Fibroblast of skin of back (primary cell): ENCODE measurements at places on chromosomes 2 and 18.

DNA sequence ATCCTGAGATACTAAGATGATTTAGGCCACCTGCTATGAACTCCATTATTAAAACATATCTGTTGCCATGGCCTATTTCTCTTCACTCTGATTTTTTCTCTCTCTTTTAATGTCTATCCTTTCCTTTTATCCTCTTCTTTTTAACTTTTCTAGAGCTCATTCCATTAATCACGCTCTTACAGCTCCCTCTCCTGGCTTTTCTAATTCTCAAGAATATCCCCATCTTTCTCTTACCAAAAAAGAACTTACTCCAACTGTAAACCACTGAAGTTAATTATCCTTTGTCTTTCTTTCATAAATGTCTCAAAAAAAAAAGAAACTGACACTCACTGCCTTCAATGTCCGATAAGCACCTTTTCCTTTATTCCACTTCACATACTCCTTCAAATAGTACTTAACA is 7.9 kb downstream of the PPP3R1 start:
- DNase-seq = no peak

- DNase-seq = no peak
These were observed 215.2 kb upstream of the LRRTM1 start for GRCh38 chr2:80519699-80520291.

- no peak for DNase-seq
These were observed 119.7 kb upstream of the XIRP2 start for GRCh38 chr2:166768393-166769123.

GRCh38 chr2:187118331-187119099 is 269.5 kb upstream of the ZSWIM2 start:
- DNase-seq = no peak

- DNase-seq = no peak
These were observed 188.9 kb upstream of the ITGA4 start for GRCh38 chr2:181268174-181268867.

DNA sequence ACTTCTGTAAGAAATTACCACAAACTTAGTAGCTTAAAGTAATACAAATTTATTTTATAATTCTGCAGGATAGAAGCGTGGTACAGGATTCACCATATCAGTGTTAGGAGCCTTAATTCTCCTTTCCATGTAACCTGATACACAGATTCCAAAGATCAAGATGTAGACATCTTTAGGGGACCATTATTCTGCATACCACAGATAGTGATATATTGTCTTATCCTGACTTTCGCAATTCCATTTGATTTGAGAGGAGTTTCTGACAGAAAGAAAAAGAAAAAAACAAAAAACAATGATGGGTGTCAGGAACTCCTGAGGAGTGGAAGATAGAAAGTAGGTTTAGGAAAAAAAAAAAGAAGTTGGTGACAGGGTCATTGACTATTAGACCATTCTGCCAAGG is 24.1 kb downstream of the KLHL23 start:
- DNase-seq = no peak

DNA sequence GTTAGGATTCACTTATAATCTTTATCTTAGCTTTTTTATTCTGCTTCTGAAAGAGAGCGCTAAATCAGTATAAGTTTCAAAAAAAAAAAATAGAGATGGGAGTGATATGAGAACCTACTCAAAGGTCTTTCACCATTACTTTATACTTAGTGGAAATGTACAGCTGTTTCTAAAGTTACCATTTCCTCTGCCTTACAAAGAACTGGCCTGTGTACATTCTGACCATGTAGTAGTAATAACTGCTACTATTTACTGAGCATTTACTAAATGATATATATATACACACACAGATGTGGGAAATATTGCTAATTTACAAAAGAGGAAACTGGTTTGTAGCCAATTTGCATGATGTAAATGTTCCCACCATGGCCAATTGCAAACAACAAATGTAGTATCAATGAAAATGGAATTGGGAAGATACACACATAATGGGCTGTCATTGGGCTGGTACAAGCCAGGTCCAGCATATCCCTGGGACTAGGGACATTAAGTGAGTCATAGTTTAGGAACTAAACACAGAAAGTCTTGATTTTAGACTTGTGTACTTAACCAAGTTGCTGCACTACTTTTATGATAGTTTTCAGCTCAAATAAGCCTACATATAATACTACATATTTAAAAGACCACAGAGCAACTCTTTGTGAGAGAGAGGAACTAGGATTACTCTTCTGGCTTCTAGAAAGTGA is 67.1 kb downstream of the DYNC1I2 start:
- peak; percentile 35 for DNase-seq

GRCh38 chr2:34901739-34902138 is 1302.6 kb upstream of the FAM98A start:
- no peak for DNase-seq

- no peak for DNase-seq
These were observed 189.6 kb downstream of the LRP1B start for GRCh38 chr2:141941210-141941714.

GRCh38 chr2:161234627-161235026 is 73.6 kb upstream of the PSMD14 start:
- no peak for DNase-seq

- DNase-seq = no peak
These were observed 7.8 kb downstream of the SATB2 start for GRCh38 chr2:199449956-199450355.

- DNase-seq = no peak
These were observed 44.6 kb downstream of the UBE2E3 start for GRCh38 chr2:181025004-181025403.

GRCh38 chr2:152072011-152072410 is 26.8 kb downstream of the CACNB4 start:
- peak; percentile 33 for DNase-seq

DNA sequence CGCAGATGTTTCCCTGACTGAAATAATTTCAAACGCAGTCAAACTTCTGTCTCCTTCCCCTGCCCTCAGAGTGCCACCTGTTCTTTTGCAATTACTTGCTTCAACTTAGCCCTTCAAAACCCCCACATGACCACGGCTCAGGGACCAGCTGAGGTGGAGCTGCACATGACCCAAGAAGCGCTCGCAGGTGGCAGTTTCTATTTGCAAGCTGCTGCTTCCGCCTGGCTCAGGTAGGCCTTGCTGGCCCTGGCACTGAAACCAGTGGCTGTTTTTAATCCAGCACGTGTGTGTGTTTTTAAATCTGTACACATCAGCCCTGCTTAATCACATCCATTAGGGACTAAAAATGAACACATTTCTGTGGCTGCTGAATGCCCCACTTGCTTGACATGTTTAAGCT is 95.3 kb downstream of the CCDC93 start:
- no peak for DNase-seq

- peak; percentile 97 for DNase-seq
These were observed 83.2 kb upstream of the RND3 start for GRCh38 chr2:150570712-150571111.

DNA sequence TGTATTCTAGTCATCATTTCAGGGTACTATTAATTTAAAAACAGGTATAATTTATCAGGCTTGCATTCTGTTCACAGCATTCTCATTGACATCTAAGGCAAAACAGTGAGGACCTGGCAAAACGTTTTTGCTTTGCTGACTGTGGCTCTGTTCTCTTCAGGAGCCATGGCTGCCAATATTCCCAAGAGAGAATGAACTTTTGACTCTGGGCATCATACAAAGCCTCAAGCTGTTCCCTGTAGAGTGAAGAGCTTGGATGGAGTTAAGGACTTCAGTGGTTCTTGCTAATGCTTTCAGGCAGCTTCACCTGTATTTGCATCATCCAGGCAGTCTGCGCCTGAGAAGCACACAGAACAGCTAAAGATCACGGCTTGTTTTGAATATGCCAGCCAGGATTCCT is 65.9 kb upstream of the CAVIN2 start:
- DNase-seq = no peak
